Sigmoid colon (tissue), 7 donors: ENCODE measurements at places on chromosomes 7 and 10. TPM values are rescaled to one million over a fixed set of nuclear protein-coding genes. Genes with fewer than 3 reads are reported as not detected.

- H3K27ac ChIP-seq, result no peak overlapping the region
- no peaks in the 10 kb centered on the region for H3K4me1 ChIP-seq
These were observed 23.2 kb upstream of the SLF2 start for GRCh38 chr10:100889546-100889945.

DNA sequence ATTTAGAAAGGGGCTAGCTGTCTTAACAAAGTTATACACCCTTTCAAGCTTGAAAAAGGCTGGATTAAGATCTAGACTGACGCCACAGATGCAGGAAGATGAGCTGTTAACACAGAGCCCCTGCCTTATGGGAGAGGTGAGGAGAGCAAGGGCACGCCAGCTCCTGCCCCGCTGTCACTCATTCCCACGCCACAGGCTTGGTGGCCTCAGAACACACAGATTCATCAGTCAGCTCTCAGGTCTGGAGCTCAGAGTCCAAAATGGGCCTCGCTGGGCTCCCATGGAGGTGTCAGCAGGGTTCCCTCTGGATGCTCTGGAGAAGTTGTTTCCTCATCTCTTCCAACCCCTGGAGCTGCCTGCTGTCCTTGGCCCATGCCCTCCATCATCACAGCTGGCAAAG is 554.2 kb downstream of the TCERG1L start:
- DNase-seq, result peak; percentile 17
- H3K4me3 ChIP-seq, result no peak overlapping the region
- no peaks in the 10 kb centered on the region for H3K4me1 ChIP-seq
- H3K36me3 ChIP-seq, result no peaks in the 10 kb centered on the region
- no peak overlapping the region for H3K27ac ChIP-seq
- no peaks in the 10 kb centered on the region for H3K27me3 ChIP-seq

DNA sequence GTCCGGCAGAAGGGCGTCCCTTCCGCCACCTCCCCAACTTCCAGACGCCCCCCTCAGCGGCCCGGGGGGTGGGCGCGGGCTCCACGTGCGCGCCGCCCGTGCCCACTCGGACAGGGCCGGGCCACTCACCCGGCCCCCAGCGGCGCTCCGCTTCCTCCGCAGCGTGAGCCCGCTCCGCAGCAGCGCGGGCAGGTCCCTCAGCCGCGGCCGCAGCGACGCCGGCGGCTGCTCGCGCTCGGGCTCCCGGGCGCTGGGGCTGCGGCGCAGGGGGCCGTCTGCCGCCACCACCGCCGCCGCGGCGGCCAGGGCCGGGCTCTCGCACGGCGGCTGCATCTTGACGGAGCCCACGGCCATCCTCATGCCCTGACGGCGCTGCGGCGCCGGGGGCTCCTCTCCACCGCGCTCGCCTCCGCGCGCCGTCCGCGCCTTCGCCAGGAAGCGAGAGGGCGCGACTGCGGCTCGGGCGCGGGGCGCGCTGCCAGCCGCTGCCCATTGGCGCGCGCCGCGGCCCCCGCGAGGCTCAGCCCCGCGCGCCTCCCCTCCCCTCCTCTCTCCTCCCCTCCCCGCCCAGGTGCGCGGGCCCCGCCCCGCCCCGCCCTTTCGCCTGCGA is at the start of gene RAPGEF5:
RAPGEF5 (minus strand) TSS at position 454 of the 610 bp plus-strand sequence; CDS start at position 360, 94 bp downstream.
- no peaks in the 10 kb centered on the region for H3K36me3 ChIP-seq
- peaks cover 27% of the 10 kb centered on the region for H3K27me3 ChIP-seq
- H3K4me3 ChIP-seq, result no peak within 1 kb of the TSS
- no peak for DNase-seq

- H3K27me3 ChIP-seq, result no peaks in the 10 kb centered on the region
- H3K4me3 ChIP-seq, result no peak overlapping the region
- no peaks in the 10 kb centered on the region for H3K4me1 ChIP-seq
- H3K36me3 ChIP-seq, result no peaks in the 10 kb centered on the region
These were observed 11.3 kb upstream of the ESYT2 start for GRCh38 chr7:158840604-158841003.

DNA sequence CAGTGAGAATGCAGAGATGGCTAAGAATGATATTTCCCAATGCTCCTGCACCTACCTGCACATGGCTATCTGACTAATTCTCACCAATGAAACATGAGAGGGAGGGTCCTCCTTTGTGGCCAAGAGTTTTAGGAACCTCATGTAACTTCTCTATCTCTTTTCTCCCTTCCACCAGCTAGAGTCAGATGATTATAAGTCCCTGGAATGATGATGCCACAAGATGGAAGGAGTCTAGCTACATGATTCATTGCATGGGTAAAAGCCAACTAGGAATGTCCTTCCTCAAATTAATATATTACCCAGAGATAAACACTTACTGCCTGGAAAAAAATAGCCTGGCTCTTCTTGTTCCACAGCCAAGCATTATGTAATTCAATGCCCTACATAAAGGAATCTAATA is 55.1 kb upstream of the AASS start:
- H3K27me3 ChIP-seq, result no peaks in the 10 kb centered on the region
- H3K36me3 ChIP-seq, result no peaks in the 10 kb centered on the region
- H3K4me3 ChIP-seq, result no peak overlapping the region
- no peak for DNase-seq
- H3K27ac ChIP-seq, result no peak overlapping the region
- H3K4me1 ChIP-seq, result no peaks in the 10 kb centered on the region

DNA sequence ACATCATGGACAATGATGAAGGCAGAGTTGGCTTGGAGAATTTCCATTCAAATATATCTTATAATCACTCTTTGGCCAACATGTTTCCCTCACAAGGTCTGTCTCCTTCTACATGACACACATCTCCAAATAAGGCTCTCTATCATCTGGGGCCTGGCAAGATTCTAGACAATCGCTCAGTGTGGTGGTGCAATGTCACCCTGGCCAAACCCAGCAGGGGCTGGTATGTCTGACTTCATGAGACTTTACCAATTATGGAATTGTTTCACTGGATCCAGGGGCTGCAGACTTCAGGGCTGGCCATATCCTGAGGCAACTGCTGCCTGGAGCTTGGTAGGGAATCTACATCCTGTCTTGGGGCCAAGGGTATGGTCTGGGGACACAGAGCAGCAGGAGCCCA is 319.0 kb downstream of the PLXNA4 start:
- H3K36me3 ChIP-seq, result no peaks in the 10 kb centered on the region
- no peak overlapping the region for H3K4me3 ChIP-seq
- DNase-seq, result no peak
- peaks cover 17% of the 10 kb centered on the region for H3K4me1 ChIP-seq

DNA sequence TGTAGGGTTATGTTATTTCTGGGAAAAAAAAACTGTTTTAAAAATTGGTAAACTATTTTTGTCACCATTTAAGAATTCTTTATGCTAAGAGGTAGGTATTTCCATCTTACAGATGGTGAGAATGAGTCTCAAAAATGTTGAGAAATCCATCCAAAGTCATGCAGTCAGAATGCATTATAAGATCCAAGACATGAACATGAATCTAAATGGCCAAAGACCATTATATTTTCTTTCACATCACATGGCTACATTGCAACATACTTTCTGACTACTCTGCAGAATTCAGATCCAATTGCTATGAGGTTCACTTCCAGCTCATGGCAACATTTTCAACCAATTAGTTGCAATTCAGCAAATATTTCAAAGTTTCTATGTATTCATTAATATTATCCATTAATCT is 181.2 kb downstream of the TWIST1 start:
- DNase-seq, result no peak
- H3K27ac ChIP-seq, result no peak overlapping the region
- no peaks in the 10 kb centered on the region for H3K27me3 ChIP-seq
- no peak overlapping the region for H3K4me3 ChIP-seq
- no peaks in the 10 kb centered on the region for H3K4me1 ChIP-seq

DNA sequence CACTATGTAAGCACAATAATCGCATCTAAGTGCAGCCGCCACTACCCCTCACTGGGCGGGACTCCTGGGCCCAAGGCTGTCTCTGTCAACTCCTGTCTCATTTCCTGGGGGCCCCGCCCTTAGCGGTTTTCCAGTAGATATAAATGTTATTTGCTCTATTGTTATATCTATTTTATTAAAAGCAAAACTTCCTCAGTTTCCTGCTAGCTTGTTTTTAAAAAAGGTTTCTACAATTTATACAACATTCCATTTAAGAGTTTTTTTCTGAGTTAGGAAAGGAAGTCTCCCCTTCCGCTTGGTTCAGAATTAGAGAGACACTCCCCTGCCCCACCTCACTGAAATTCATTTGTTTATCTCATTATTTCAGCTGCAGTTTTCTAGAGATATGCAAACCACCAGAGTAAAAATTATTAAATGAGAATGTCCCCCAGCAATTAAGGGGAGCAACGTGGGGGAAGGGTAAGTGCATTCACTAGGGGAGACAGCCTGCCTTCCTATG is 82.7 kb downstream of the RAMP3 start:
- H3K27ac ChIP-seq, result no peak overlapping the region
- no peak for DNase-seq
- no peak overlapping the region for H3K4me3 ChIP-seq
- no peaks in the 10 kb centered on the region for H3K36me3 ChIP-seq
- H3K4me1 ChIP-seq, result no peaks in the 10 kb centered on the region

GRCh38 chr7:55657654-55658053 is 85.4 kb upstream of the VOPP1 start:
- no peak overlapping the region for H3K27ac ChIP-seq
- H3K36me3 ChIP-seq, result no peaks in the 10 kb centered on the region
- DNase-seq, result no peak
- no peak overlapping the region for H3K4me3 ChIP-seq
- no peaks in the 10 kb centered on the region for H3K4me1 ChIP-seq

DNA sequence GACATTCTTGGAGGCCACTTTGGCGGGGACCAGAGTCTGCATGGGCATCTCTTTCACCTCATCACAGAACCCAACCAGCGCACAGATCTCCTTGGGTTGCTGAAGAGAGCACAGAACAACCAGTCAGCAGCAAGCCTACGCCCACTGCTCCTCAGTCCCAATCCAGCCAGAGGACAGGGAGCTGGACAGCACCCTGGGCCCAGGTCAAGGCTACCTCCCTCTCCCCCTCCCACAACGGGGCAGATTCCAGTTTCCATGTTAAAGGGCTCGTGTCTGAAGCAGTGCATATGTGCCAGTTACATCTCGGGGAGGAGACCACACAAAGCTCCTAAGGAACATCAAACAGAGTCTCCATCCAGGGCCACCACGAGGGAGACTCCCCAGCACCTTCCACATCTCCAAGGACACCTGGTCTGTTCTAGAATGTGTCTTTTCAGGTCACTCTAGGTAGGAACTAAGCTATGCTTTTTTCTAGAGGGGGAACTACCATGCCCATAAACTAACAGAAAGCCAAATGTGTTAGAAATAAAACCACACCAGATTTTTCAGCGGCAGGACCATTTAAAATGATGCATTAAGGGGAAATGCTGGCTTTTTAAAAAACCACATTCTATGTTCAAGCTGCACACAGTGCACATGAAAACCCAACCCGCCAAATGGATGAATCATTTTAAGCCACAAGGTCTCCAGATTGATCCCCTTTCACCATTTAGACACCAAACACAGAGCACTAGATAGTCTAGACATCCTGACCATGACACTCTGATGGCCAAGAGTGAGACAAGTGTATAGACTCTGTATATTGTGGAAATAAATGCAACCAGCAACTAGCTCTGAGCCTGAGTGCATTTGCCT is 28.9 kb downstream of the PSAP start:
- H3K27ac ChIP-seq, result no peak overlapping the region
- DNase-seq, result no peak
- peaks cover 89% of the 10 kb centered on the region for H3K36me3 ChIP-seq
- no peak overlapping the region for H3K4me3 ChIP-seq
- no peaks in the 10 kb centered on the region for H3K4me1 ChIP-seq
- no peaks in the 10 kb centered on the region for H3K27me3 ChIP-seq

GRCh38 chr10:36003031-36003600 is 361.0 kb upstream of the FZD8 start:
- H3K4me3 ChIP-seq, result no peak overlapping the region
- H3K4me1 ChIP-seq, result no peaks in the 10 kb centered on the region
- no peaks in the 10 kb centered on the region for H3K36me3 ChIP-seq
- DNase-seq, result no peak
- H3K27me3 ChIP-seq, result no peaks in the 10 kb centered on the region

DNA sequence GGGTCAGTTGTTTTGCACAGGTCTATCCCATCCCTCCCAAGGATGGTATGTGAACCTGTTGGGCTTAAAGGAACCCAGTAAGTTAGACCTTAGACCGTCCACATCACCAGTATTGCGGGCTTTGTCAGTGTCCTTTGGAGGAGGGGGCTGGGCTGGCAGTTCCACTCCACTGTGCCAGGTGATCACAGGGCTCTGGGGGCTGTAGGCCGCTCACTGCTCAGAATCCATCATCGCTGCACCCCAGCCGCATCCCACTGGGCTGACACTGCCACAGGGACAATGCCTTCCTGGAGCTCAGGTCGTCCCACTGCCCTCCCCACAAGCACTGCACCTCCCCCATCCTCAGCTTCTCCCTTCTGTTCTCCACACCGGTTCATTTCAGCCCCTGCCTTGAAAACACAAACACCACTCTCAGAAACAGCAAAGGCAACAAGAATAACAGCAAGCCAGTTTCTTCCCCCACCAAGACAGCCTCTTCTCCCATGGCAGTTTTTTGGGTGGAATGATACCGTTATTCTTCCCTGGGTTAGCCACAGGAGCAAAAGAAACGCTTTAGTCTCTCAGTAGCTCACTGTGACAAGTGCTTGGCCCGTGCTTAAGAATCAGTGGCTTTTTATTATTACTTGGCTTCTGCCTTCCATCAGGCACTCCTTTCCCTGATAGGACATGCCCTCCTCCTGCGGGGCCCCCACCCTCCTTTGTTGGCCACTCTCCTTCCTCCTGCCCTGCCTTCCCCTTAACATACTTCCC is 111.2 kb downstream of the GRK5 start:
- no peaks in the 10 kb centered on the region for H3K27me3 ChIP-seq
- H3K27ac ChIP-seq, result no peak overlapping the region
- H3K36me3 ChIP-seq, result no peaks in the 10 kb centered on the region
- no peak overlapping the region for H3K4me3 ChIP-seq
- DNase-seq, result no peak

DNA sequence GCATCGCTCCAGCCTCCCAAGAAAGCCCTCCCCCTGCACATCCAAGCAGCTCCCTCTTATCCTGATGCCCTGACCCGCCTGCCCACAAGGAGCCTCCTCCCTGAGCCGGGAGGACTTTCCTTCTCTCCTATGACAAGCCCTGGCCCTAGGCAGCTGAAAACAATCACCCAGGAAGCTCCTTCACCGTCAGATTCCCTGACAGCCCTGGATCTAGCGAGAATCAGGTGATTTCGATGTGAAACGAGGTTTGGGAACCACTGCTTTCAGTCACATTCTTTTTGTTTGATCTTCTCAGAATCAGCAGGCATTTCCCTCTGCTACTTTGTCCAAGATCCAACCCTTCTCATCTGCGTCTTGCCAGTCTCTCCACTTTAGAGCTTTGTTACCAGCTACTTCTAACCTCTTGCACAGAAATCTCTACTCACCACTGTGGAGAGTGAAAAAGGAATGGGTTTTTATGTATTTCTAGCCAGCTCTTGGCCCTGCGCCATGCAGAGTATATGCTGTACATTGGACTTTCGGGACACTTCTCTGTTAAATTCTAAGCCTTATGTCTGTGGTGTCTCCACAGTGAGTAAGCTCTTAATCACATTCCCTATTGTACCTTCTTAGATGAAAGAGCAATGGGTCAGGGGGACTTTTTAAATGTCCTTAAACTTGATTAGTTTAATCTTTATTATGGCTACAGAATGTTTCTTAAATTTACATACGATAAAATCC is 253.2 kb upstream of the C7orf33 start:
- no peaks in the 10 kb centered on the region for H3K36me3 ChIP-seq
- peaks cover 49% of the 10 kb centered on the region for H3K27me3 ChIP-seq

Gene OPN1SW
- polyA plus RNA-seq, result not detected

Gene HOXA9
- polyA plus RNA-seq, result 22.4 TPM

Gene ANK3
- polyA plus RNA-seq, result 10.8 TPM

Gene MYPN
- polyA plus RNA-seq, result 0.60 TPM

Gene AKR1B15
- polyA plus RNA-seq, result not detected

Gene OR2A12
- polyA plus RNA-seq, result not detected

Gene AKR1C8
- polyA plus RNA-seq, result not detected
